ENCODE measurements at places on chromosomes 3 and 15.

- no peak for DNase-seq
Measured at GRCh38 chr15:67024314-67024997, 40.9 kb upstream of the SMAD3 start.

DNA sequence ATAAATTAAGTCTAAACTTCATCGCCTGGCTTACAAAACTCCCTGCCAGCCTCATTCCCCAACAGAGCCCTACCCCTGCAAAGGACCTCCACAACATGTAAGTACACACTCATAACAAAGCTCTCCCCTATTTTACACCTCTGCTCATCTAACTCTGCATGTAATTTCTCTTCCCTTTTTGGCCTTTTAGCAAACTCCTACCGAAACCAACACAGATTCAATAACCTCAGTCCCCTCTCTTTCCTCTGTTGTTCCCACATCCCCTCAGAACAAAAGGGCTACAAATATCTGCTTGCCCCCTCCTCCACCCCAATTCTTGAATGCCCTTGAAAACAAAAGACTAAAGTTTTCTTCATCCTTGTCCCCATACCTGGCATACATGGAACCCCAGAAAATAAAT lies 662 bp downstream of the UBL7 start:
- DNase-seq, result no peak

DNA sequence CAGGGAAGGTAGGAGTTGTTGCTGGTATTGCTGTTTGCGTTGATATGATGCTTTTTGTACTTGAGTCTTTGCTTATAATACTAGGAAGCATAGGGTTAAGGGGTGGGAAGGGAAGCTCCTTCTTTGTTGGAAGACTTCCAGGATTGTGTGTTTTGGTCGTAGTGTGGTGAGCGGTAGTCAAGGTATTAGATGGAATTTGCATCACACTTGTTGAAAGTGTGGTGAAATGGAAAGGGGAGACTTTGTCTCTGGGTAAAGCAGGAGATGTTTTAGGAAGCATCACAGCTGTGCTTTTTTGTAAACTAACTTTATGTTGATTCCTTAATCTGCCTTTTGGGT lies 14.9 kb downstream of the IGSF10 start:
- no peak for DNase-seq

GRCh38 chr3:52786330-52787215 lies 8.0 kb upstream of the ITIH3 start:
- DNase-seq, result no peak

DNA sequence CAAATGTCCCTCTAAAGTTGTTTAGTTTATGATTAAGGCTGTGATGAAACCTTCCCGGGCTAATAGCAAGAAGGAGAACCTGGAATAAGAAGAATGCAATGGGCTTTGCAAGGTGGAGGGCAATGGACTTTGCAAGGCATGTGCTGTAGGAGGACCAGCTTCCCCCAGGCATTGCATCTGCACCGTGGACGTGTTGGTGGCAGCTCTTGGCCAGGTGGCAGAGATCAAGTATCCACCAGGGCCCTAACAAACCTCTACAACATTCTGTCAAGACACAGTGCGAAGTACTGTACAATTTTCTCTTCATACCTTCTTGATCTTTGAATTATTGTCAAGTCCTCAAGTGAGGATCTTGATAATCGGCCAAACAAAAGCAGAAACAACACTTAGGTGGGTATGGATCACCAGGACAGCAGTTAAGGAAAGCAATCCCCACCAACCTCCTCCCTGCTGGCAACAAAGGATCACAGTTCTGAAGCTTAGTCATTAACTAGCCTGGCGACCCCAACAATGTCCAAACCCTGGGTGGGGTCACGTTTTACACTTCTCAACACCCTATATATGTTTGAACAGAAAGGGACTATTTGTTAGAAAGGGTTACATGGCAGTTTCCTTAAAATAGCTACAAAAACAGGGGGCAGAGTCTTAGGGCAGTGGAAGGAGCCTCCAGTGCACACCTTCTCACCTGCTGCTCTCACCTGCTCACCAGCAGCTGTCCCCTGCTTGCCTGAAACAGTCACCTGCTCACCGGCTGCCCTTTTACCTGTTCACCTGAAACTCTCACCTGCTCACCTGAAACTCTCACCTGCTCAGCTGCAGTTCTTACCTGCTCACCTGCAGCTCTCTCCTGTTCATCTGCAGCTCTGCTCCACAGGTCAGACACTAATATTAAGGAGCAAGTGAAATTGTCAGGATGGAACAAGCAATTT lies 137.9 kb upstream of the LIPC start:
- no peak for DNase-seq
